ENCODE measurements at places on chromosomes 1 and 21.

GRCh38 chr1:153374071-153374470, 1.4 kb downstream of the S100A12 start:
- no peak for DNase-seq

DNA sequence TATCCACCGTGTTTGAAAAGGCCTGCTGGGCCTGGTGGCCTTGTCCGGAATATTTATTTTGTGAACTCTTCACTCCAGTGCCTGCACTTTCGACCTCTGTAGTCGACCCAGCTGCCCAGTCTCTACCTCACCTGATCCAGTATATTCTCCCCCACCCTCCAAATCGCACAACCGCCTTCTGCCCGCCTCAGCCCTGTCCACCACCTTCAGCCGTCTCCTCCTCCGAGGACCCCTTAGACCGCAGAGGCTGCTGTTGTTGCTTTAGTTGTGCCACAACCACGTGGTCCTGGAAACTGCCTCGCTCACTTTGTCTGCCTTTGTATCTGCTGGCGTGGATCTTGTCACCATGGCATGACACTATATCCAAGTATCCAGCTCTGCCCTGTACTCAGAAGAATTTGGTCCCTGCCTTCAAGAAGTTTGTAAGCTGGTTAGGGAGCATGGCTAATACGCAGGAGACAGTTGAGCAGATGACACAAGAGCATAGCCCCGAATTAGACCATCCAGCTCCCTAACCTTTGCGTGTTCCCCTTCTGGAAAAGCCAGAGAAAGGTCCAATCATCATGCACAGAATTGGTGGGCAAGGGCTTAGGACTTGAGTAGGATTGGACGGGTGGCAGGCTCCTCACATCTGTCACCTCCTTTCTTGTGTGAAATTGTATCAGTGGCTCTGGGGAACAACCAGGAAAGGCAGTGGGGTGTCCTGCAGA, 1.5 kb downstream of the PHGDH start:
- no peak for DNase-seq

- peak; percentile 68 for DNase-seq
Measured at GRCh38 chr1:41802532-41803501, 115.9 kb downstream of the HIVEP3 start.

GRCh38 chr1:44620072-44620471, 54.2 kb downstream of the TMEM53 start:
- no peak for DNase-seq

DNA sequence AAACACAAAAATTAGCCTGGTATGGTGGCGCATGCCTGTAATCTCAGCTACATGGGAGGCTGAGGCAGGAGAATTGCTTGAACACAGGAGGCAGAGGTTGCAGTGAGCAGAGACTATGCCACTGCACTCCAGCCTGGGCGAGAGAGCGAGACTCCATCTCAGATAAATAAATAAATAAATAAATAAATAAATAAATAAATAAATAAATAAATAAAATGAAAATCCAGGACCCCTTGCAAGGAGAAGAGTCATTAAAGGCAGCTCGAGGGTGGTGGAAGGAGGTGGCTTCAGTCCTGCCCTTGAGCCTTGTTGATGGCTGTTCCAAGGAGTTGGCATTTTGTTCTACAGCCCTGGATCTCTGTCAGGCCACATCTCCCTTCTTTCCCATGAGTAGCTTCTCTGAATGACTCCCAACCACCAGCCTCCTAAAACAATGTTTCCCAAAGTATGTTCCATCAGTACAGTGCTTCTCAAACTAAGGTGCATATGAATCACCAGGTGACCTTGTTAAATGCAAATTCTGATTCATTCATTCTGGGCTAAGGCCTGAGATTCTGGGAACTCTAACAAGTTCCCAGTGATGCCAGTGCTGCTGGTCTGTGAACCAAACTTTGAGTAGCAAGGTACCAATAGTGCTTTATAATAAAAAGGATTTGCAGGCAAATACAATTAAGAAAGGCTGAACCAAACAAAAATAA, 99.0 kb downstream of the KCNN3 start:
- DNase-seq: no peak

- DNase-seq: no peak
Measured at GRCh38 chr21:45421846-45422775, 17.1 kb downstream of the COL18A1 start.

- no peak for DNase-seq
Measured at GRCh38 chr1:240658312-240658960, 46.5 kb upstream of the GREM2 start.

GRCh38 chr1:244896550-244896949, 32.2 kb upstream of the HNRNPU start:
- DNase-seq: no peak

- no peak for DNase-seq
Measured at GRCh38 chr1:204483791-204484190, 10.8 kb downstream of the PIK3C2B start.

DNA sequence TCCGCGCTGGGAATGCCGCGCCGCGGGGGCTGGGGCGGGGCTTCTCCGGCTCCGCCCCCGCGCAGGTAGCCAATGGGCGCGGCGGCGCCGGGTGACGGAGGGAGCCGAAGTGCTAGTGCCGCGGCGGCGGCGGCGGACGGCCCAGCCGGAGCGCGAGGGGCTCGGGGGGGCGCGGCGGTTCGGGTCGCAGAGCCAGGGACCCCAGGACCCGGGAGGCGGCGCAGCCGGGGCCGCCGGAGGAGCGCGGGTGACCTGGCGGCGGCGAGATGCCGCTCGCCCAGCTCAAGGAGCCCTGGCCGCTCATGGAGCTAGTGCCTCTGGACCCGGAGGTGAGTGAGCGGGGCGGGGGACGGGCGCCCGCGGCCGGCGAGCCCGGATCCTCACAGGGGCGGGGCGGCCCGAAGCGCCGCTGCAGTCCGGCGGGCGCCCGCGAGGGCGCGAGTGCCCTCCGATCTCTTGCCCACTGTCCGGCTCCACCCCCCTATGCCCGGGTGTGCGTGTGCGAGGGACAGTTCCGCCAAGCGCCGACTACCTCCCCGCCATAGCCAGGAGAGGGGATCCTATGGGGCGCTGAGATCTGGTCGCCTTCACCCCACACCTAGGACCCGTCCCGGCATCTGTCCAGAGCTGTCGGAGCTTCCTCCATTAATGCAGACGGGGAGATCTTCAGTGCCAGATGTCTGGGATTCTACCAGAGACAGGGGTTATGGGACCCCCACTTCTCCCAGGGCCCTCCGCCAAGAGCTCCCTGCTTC, at the start of gene RPS6KA1:
RPS6KA1 (plus strand) TSS at position 107 of the 755 bp plus-strand sequence; CDS start at position 267, 160 bp downstream.
- DNase-seq: peak; percentile 67

DNA sequence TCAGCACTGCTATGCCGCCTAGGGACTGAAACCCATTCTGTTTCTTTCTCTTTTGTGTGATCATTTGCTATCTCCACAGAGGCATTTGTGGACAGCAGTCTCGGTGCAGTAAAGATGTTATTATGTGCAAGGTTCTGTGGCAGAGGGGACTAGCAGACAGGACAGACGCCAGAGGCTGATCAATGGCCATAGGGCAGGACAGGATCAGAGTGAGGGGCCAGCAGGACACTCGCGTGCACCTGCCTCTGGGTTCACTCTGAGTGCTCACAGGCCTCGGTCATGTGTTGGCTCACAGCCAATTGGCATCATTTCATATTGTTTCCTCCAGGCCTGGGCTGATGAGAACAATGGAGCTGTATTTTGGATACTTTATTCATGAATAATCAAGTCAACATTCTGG, 212.6 kb downstream of the TGFB2 start:
- no peak for DNase-seq

GRCh38 chr1:220410611-220411010, 117.3 kb upstream of the MARK1 start:
- no peak for DNase-seq

- no peak for DNase-seq
Measured at GRCh38 chr1:17304826-17305175, 3.2 kb upstream of the PADI4 start.

DNA sequence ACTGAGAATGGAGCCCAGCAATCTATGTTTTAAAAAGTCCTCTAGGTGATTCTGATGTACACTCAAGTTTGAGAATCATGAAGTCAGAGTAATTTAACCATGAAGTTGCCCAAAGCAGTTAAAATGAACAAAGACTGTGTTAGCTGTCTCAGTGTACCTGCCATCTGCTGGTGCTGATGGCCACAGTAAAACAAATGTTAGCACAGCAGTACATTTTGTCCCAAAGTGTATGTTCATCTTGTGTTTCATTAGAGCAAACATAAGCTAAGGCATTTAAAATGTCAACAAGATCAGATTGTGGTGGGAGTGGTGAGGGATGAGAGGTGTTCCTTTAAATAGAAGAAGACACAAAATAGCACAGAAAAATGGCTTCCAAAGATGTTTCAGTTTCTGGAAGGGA, 31.1 kb downstream of the FYB2 start:
- no peak for DNase-seq

DNA sequence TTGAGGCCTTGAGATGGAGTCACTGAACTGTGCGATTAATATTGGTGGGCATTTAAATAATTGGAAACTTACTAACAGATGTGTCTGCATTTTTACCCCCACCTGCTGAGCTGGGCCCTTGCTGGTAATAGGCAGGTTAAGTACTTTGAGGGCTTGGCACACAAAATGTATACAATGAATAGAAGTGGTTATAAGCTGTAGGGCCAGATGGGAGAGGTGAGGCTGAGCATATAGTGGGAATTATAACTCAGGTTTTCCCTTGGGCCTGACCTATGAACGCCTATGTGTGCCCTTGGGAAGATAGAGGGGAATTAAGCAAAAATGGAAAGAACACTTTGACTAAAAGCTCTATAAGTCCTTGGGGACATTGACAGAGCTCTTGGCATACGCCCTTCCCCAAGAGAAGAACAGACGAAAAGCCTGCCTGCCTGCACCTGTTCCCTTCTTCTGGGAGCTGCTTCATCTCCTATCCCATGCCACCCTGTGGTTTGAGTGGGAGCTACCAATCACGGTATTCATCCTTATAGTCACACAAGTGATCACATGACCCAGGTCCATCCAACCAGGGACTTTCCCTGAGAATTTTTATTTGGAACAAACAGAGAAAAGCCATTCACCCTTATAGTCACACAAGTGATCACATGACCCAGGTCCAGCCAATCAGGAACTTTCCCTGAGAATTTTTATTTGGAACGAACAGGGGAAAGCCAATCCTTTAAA, 260.7 kb upstream of the CSF3R start:
- DNase-seq: no peak

- no peak for DNase-seq
Measured at GRCh38 chr21:40706806-40707655, 139.9 kb downstream of the DSCAM start.

DNA sequence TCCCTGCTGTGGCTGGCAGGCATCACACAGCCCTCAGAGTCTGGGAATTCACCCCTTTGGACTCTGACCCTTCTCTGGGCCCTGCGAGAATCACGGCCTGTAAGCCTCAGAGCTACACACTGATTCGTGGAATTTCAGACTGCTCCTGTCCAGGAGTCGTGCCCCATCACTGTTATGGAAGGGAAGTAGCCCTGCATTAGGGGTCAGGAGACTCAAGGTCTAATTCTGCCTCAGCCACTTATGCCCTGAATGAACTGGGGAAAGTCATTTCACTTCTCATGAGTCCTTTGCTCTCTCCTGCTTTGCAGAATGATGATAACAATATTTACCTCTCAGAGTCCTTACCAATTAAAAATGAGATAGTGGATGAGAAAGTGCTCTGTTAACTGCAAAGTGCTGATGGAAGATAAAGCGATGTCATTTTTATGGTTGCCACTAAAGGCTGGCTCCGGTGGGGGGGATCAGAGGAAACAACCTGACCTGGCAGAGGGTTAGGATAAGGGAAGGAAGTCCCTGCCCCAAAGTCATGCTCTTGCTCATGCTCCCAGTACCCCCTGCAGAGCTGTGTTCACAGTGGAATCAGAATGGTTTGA, 148.6 kb upstream of the CD34 start:
- no peak for DNase-seq
